Activated T-helper 9 cell treated with anti-CD3 and anti-CD28 coated beads, Interleukin-2, amount 50 U/mL, for 16 hours (primary cell): ENCODE measurements at places on chromosomes 4 and X.
A peak's percentile ranks its signal among the peaks of the same experiment; 100 is the strongest.

GRCh38 chr4:146486565-146486964 is 35.2 kb downstream of the SLC10A7 start:
- no peak for DNase-seq

DNA sequence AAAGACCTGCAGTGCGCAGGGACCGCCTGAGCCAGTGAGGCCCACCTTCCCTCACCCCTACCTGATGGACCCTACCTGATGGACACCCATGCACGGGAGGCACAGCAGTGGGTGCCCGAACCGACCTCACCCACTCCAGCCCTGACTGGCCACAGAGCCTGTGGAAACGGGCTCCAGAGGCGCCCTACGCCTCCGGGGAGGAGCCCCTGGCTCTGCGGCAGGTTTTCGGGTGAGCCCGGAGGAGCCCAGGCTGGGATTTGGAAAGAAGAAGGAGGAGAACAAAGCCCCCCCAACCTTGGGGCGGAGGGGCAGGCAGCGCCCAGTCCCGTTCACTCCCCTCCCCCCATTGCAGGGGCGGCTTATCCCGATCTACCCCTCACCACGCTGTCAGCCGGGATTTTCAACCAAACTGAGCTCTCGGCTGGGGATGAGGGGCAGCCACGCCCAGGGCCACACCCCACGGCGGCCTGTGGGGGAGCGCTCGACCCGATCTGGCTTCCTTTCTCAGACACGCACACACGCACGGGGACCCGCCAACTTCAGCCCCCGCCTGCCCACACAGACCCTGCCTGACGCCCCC is 675 bp downstream of the L1CAM start:
- DNase-seq, result no peak

GRCh38 chr4:153728660-153729059 is 31.2 kb downstream of the RNF175 start:
- no peak for DNase-seq

GRCh38 chrX:110395877-110396276 is 37.2 kb downstream of the RTL9 start:
- no peak for DNase-seq

GRCh38 chr4:139301821-139302611 is at the start of gene NDUFC1:
NDUFC1 (minus strand) TSS chr4:139302477; CDS start chr4:139295798, 6,679 bp downstream.
- peak; percentile 58 for DNase-seq

DNA sequence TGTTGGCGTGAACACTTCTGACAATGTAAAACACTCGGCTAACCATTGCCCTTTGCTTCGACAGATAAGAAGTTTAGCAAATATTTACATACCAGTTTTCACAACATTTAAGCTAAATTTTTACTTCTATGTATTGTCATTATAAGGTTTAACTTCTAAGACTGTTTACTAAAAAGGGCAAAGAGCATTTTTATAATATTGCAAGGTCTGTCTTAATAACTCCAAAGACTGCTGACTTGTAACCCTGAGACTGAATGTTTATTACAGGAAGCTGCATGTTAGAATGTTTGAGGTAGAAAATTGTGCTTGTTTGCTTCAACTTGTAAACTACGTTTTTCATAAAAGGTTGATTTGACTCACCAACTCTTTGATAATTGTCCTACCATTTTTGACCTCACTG is 213.2 kb upstream of the RPS6KA3 start:
- no peak for DNase-seq

DNA sequence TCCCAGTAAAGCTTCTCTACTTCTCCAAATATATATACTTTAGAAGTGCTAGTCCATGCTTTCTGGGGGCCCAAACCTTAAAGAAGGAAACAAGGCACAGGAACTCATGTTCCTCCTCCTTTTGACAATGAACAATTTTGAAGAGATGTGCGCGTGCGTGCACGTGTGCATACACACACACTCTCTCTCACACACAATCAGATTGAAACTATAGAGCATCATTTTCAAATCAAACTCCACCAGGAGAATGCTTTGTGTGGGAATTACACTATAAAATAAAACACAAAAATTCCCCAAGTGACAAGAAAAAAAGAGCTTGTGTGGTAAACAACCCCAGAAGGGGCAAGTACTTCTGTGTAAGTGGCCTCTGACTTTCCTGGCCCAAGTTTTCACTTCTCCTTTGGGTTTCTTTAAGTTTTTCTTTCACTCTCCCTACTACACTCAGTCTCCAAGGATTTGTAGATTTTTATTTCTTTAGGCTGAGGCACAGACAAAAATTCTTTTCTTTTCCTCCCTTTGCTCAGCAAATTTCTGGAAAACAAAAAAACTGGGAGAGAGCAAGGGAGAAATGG is 46.6 kb upstream of the SHISA3 start:
- no peak for DNase-seq

GRCh38 chrX:153569475-153569874 is 29.5 kb downstream of the CCNQ start:
- DNase-seq, result no peak

DNA sequence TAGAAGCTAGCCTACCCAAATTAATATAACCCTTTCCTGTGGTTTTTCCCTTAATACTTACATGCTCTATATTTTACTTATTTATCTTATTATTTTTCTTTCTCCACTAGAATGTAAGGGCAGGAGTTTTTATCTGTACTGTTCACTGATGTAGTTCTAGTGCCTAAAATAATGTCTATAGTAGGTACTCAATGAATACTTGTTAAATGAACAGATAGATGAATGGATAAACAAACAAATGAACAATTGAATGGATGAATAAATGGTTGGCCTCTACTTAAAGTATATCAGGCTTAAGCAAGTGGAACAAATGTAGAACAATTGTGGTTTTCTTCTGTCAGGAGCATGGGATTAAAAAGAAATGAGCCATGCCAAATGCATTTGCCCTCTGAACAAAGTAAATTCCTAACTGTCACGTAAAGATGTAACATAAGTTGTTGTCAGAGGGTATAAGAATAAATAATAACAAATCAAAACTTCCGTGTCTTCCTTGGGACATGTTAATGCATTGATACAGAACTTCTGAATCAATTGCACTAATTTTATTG is 54.1 kb downstream of the SYTL5 start:
- no peak for DNase-seq

GRCh38 chrX:31600823-31601222 is 529.0 kb upstream of the FTHL17 start:
- DNase-seq, result no peak

DNA sequence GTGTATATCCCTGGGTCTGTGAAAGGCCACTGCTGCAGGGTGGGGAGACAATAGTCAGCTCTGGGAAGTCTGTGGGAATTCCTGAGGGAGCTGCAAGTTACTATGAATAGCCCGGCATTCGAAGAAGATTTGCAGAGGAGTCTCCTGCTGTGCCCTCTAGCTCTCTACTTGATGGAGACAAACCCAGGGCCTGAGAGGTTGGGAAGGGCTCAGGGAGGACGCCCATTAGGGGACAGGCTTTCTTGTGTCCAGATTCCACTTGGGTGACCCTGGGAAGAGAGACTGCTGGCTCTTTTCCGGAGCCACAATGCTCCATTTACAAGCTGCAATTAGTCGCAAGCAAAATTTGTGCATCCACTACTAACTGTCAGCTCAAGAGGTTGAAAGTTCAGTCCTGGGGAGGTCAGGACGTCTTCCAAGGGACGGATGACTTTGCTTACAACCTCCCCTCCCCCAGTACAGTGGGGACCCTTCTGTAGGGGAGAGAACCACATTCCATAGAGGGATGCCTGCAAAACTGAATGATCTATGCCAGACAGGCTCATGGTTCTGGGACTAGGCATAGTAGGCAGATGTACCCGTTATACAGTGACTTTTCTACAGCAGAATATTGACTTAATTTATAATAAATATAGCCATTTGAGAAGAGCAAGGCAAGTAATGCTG is 48.2 kb upstream of the PHOX2B start:
- no peak for DNase-seq
